ENCODE measurements at places on chromosomes 2 and 18. TPM values are rescaled to one million over a fixed set of nuclear protein-coding genes. Genes with fewer than 3 reads are reported as not detected.

GRCh38 chr18:26719896-26720295 is 145.6 kb downstream of the AQP4 start:
- no peak for DNase-seq

DNA sequence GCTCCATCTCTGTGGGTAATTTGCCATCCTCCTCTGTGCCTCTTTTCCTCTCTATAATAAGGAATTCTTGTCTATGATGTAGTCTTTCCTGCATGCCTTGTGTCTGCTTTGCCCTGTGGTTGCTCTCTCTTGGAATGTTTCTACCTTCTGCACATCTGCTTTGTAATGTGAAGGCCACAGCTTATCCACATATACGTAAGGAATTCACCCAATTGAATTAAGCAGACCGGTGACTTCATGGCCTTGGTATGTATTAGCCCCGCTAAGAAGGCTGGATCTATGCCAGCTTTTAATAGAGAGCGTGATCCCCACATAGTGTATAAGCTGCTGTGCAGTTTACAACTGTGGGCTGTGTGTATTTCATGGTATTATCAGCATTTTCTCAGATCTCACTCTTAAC is 274.7 kb downstream of the RNF144A start:
- DNase-seq: no peak

DNA sequence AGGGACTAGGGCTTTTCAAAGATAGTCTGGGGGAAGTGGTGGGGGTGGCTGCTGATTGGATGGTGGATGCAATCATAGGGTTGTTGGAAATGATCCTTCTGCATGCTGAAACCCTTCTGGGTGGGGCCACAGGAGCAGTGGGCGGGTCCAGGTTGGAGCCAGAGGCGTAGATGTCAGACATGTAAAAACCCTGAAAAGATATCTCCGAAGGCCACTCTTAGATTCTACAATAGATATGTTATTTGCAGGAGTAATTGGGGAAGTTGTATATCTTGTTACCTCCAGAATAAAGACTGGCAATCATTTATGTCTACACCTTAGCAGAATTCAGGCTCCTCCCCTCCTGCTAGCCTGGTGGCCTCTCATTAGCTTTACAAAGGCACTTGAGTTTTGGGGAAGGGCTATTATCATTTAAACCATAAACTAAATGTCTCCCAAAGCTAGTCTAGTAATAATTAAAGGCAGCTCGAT is 8.2 kb upstream of the FAM98A start:
- DNase-seq: no peak

DNA sequence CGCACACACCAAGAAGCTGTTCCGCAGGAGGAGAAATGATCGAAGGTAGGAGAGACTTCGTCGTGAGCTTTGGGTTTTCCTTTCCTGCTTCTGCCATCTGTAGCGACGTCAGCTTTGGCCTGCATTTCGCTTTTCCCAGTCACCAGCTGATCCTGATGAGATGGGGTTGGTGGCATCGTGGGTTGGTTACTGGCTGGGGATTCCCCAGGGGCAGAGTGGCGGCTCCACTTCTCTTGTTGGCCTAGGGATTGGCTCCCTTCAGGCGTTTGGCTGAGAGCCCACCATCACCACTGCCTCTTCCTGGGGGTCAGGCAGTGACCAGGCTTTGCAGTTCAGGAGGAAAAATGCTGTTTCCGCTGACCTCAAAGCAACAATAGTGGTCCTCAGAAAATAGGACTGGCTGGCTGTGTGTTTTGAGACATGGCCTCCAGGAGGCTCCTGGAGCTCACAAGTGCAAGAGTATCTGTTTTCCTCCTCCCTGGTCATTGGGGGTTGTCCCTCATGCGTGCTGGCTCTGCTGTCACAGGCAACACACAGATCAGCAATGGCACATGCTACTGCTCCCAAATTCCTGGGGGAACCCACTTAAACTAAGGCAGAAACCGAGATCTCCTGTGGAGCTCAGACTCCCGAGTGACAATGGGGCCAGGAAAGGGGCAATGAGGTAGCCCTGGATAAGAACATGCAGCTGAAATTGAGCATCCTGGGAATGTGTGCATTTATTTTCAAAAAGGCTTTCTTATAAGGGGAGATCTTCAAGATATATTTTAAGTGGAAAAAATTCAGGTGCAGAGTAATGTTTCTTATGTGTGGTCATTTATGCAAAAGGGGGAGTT is 173.0 kb downstream of the CTIF start:
- no peak for DNase-seq

- DNase-seq: no peak
Measured at GRCh38 chr2:85990084-85990483, 101.3 kb upstream of the ST3GAL5 start.

DNA sequence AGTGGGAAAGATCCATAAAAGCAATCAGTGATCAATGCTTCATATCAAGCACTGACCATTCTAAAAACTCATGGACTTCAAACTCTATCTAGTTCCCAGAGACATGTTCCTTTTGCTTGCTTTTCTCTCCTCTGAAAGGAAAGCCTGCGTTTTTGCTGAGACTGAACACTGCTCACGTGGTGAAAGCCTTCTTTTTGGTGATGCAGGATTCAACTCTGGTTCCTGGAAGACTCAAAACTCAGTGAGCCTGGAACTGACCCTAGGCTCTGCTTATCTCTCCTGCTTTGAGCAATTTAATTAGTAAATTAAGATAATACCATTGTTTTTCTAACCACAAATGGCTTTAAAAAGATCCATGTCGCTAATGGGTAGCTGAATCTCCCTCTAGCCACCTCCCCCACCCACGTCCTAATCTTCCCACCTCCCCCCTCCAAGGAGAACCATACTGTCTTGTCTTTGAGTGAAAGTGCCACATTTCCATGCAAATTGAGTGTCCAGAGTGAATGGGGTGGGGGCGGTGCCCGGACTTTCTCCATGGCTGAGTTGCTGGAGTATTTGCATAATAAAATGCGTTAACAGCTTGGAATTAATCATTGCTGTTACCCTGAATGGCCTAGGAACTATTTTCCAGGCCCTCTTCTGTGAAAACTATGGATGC is 130.5 kb downstream of the BCL11A start:
- DNase-seq: no peak

- DNase-seq: no peak
Measured at GRCh38 chr2:134463699-134464022, 209.8 kb downstream of the MGAT5 start.

DNA sequence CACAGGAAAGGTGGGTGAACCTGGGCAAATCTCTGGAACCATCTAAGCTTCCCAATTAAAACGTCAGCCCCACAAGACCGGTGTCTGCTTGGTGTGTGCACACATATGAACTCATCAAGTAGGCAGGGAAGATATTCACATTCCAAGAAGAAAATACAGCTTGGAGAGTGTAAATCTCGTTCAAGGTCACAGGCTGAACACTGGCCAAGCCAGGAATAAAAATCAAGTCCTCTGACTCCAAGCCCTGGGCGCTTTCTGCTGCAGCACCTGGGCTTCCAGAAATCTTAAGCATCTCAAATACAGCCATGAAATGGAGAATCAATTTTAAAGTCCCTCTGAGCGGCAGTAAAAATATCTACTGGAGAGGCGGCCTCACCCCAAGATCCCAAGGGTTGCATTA is 150.9 kb downstream of the TWIST2 start:
- no peak for DNase-seq

GRCh38 chr2:213084261-213084660 is 67.2 kb downstream of the IKZF2 start:
- no peak for DNase-seq

The SNORC gene
- 0.53 TPM for total RNA-seq

The B4GALT6 gene
- 4.6 TPM for total RNA-seq
